ENCODE measurements at places on chromosomes 16 and 17. TPM values are rescaled to one million over a fixed set of nuclear protein-coding genes. Genes with fewer than 3 reads are reported as not detected.

ABCC12 gene
- not detected for total RNA-seq

GGA3 gene
- total RNA-seq: 10.1 TPM

CEMP1 gene
- total RNA-seq: not detected

ZNF778 gene
- total RNA-seq: 13.4 TPM

TP53TG3 gene
- total RNA-seq: not detected

KLHL10 gene
- total RNA-seq: under 0.01 TPM

PGAP6 gene
- 62.1 TPM for total RNA-seq

MT1A gene
- total RNA-seq: 0.43 TPM

SMPD3 gene
- total RNA-seq: under 0.01 TPM

CD19 gene
- not detected for total RNA-seq

ABCA10 gene
- 0.60 TPM for total RNA-seq

POLR2C gene
- 100 TPM for total RNA-seq

DGKE gene
- 10.0 TPM for total RNA-seq

LSM12 gene
- total RNA-seq: 22.6 TPM

KCNH6 gene
- under 0.01 TPM for total RNA-seq

RASL10B gene
- 0.26 TPM for total RNA-seq

UBALD2 gene
- 7.9 TPM for total RNA-seq

KRTAP9-4 gene
- not detected for total RNA-seq

RBFOX1 gene
- total RNA-seq: not detected

TP53TG3B gene
- total RNA-seq: not detected

SPATA22 gene
- total RNA-seq: 0.33 TPM

ITGAL gene
- total RNA-seq: under 0.01 TPM

PLLP gene
- total RNA-seq: 3.5 TPM

DOC2B gene
- total RNA-seq: 7.8 TPM

LRRC75A gene
- 0.77 TPM for total RNA-seq

CRYBA1 gene
- not detected for total RNA-seq

KIF18B gene
- total RNA-seq: 0.34 TPM

NPIPB9 gene
- 1.7 TPM for total RNA-seq

KRTAP16-1 gene
- not detected for total RNA-seq

TAC4 gene
- not detected for total RNA-seq
